ENCODE measurements at places on chromosomes 6 and 20.
A peak's percentile ranks its signal among the peaks of the same experiment; 100 is the strongest.

DNA sequence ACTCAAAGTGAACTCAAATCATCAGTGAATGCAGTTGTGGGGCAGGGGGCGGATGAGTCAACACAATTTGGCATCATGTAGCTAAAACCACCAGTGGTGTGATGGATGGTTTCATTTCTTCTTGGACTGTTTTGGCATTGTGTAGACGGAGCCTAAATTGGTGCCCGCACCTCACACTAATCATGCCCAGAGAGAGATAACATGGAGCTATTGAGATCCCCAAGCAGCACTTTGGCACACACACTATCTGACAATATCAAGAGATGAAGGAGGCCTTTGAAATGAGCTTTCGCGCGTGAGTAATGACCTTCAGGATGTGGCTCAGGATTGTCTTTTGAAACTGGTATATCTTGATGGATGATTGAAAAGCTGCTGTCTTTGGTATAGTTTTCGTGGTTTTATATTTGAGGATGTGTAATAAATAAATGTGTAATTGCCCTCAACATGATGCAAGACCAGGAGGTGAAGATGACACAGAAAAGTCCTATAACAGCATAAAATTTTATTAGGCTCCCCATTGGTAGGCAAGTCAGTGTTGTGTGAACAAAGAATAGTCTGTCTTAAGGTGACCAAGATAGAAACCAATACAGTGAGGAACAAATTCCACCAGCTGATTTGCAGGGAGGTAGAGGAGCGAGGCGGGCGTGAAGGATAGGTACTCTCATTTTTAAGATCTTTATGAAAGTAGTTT is 174.2 kb downstream of the TSHZ2 start:
- no peak for DNase-seq

DNA sequence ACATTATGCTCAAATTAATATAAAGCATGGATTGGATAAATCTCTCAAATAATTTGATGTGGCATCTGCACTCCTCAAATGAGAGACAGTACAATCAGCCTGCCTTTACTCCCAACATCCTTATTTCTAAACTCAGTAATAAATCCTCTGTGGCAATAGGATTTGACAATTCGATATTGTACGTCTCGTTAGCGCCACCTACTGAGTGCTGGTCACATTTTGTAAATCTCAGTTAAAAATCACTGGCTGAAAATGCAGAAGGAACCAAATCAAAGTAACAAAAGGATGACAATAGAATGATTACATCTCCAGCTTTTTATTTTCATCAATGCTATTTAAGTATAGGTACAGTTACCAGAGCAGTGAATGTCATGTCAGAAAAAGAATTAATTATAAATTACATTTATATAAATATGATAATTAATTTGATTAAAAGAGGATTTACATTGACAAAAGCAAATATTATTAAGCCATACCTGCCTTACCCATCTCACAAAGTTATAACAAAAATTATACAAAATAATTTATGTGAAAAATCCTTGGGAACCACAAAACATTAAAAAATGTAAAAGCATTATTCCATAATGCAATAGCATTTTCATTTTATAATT is 20.2 kb upstream of the GJE1 start:
- peak; percentile 81 for DNase-seq

GRCh38 chr20:1397710-1398109 is 4.9 kb upstream of the FKBP1A start:
- DNase-seq, result no peak

DNA sequence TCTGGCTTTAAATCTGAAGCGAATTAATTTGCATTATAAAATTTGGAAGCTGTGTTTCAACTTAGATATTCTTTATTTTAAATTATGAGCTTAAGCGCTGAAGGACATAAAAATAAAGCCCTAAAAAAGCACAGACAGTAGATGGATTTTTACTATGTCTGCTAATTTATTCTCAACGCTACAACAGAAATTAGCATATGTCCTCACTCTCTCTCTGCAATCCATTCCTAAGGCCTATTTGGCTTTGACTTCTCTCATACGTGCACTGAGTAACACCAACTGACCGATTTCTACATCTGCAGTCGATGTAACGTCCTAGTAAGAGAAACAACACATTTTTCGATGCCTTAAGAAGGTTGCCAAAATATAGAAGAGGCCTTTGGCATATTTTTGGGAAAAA is 23.7 kb downstream of the HEBP2 start:
- no peak for DNase-seq

GRCh38 chr20:2805689-2806350 is 5.4 kb upstream of the CPXM1 start:
- DNase-seq, result no peak

- no peak for DNase-seq
These were observed 36.1 kb upstream of the PTCHD4 start for GRCh38 chr6:48147051-48147450.

GRCh38 chr6:165644586-165645266 is 18.3 kb downstream of the PDE10A start:
- DNase-seq, result no peak

DNA sequence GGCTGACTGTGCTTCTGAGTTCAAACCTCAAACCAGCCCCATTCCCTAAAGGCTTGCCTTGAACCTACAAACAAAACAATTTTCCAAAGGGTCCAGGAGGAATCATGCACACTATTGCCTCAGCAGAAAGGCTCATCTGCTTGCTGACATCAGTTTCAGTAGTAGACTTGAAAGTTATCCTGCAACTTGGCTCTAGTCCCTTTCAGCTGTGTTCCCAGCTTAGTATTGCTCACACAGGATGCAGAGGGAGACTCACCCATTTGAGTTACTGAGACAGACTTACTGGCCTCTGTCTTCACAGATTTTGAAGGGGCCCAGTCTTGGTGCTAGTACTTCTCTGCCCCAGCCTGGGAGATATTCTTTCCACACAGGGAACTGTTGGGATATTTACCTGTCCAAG is 38.5 kb upstream of the TFB1M start:
- no peak for DNase-seq

DNA sequence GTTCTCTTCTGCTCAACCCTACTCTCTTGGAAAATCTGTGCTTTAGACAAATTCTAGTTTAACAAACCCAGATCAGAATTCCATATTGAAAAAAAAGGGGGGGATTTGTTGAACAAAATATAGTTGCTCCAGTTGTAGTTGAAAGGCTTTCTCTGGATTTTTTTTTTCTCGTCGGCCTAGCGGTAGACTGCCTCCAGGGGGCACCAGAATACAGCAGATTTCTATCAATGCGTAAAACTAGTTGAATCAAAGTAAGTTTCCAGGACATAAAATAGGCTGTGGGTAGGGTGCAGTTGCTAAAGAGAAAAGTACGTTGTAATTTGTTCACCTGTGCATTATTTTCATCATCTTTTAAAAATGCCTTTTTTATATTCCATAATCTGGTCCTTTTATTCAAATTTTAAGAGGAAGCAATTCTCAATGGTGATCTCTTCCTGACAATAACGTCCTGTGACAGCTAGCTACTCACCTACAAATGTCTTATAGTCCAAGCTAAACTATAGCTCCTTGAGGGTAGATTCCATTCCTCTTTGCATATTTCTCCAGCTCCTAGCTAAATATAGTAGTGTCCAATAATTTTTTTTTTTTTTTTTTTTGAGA is 105.4 kb downstream of the PERP start:
- DNase-seq, result peak; percentile 72

DNA sequence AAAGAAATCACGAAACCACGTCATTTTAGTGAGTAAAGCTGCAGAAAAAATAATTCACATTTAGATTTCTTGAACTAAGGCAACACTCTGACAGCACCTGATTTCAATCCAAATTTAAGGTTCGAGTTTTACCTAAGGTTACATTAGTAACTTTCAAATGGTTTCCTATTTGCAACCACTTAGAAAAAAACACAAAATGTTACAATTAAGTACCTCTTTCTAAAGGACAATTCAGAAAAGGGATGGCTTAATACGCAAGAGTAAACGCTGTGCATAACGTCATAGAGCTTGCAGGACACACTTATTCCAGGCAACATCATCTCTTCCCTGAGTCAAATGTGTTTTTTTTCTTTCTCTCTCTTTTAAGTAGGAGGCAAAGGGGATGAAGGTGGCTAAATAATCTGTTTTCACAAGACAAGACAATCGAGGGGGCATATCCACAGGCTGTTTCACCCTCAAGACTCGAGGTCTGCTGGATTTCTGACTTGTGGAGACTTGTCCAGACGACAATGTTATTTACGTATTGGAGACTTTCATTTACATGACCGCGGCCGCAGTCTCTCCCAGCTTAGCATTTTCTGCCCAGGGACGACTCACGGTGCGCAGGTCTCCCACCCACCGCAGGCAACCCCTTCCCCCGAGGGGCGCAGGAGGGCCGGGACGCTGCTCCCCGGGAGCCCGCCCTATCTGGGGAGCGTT is 86.0 kb downstream of the SESN1 start:
- peak; percentile 81 for DNase-seq

GRCh38 chr6:3835055-3835731 is 14.0 kb upstream of the FAM50B start:
- DNase-seq, result peak; percentile 17

DNA sequence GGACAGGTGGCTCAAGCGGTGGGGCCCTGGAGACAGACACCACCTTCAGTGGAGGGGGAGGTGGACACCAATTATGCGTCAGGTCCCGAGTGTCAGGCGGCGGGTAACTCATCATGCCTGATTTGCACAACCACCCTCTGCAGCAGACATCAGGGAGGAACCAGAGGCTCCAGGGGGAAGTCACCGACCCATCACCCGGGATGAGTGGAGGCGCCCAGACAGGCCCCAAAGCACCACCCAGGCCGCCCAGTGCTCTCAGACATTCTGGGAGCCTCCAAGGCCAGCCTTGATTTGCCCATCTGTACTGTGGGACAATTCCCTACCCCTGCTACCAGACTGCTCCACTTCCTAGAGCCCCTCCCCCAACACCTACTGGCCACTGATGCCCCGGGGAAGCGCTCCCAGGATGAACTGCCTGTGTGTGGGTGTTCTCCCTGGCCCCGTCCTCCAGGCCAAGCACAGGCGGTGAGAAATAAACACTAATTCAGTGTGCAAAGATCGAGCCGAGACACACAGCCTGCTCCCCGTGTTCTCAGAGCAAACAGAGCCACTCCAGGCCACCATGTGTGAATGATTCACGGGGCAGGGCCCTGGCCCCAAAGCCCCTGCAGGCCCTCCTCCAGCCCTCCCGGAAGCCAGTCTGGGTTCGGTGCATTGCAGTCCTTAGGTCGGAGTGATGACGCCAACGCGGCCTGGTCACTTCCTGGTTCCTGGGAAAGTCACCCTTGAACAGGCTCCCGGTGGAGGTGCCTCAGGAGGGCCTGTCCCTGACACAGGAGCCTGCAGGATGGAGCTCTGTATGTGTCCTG is 107.2 kb downstream of the ASXL1 start:
- peak; percentile 62 for DNase-seq

DNA sequence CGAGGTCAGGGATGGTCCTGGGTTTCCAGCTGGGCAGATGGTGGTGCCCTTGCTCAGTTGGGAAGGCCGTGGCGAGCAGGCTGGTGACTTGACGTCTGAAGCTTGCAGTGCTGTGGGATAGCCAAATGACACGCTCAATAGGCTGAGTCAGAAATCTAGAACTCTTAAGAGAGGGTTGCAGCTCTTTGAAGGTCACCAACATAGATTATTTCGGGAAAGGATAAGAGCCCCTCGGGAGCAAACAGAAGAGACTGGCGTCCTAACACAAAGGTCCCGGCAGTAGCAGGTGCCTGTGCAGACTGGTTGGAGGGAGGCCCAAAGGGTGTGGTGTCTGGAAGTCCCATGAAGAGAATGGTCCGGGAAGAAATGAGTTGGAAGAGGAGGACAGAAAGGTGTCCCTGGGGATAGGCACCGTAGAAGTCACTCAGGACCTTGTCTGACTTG is 18.4 kb downstream of the PKIG start:
- DNase-seq, result no peak

- no peak for DNase-seq
These were observed 2.1 kb downstream of the BTN3A2 start for GRCh38 chr6:26367114-26367513.

GRCh38 chr6:107652526-107653182 is 162.7 kb downstream of the SOBP start:
- DNase-seq, result peak; percentile 47

Measured in epithelial cell of esophagus (primary cell).